Activated CD8-positive, alpha-beta T cell treated with anti-CD3 and anti-CD28 coated beads, Interleukin-2, amount 10 ng/mL, durations not matched to agents 7 days and 5 days (primary cell): ENCODE measurements at places on chromosomes 4 and X.

DNA sequence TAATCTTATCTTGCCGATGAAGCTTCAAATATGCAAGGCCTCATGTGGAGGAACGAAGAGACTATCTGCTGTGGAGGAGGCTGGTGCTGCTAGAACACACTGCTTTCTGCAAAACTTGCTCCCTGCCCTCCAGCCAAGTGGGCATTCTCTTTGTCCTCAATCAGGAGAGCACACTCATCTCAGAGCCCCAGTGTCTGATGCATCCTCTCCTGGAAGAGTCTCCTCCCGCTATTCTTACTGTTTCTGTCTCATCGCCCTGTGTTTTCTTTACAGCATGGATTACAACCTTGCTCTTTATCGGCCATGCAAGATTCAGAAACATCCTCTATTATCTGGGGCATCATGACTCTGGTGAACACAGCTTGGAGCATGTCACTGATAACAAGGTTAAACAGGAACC is 68.2 kb upstream of the MTNR1A start:
- no peak for DNase-seq

- DNase-seq: no peak
These were observed 46.1 kb downstream of the MBNL3 start for GRCh38 chrX:132442691-132443090.

DNA sequence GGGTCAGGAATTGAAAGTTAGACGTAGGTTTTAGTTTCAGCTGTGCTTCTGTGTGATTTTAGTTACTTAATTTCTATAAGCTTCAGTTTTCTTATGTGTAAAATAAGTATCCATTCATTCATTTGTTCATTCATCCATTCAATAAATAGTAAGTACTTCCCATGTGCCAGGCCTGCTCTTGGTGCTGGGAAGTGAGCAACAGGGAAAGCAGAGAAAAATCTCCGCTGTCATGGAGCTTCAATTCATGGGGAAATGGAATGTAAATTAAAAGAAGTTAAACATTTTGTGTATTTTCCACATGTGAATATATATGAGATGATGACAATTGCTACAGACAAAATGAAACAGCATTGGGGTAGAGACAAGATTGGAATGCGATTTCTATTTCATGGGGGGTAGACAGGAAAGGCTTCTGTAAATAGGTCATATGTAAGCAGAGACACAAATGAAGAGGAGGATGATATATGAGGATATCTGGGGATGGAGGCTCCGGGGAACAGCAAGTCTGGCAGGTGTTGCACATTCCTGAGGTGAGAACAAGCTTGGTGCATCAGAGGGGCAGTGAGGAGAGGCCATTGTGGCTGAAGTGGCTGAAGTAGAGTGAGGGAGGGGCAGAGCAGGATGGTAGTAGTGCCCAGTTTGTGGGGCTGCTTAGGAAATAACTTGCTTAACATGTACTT is 66.2 kb downstream of the FHIP1A start:
- DNase-seq: no peak

GRCh38 chr4:85864259-85865205 is 389.6 kb downstream of the ARHGAP24 start:
- DNase-seq: no peak

- no peak for DNase-seq
These were observed 150.5 kb downstream of the ARSF start for GRCh38 chrX:3191796-3192195.

GRCh38 chrX:6227453-6227835 is 1.2 kb downstream of the NLGN4X start:
- DNase-seq: no peak

GRCh38 chrX:3317191-3317718 is 29.2 kb downstream of the MXRA5 start:
- no peak for DNase-seq

DNA sequence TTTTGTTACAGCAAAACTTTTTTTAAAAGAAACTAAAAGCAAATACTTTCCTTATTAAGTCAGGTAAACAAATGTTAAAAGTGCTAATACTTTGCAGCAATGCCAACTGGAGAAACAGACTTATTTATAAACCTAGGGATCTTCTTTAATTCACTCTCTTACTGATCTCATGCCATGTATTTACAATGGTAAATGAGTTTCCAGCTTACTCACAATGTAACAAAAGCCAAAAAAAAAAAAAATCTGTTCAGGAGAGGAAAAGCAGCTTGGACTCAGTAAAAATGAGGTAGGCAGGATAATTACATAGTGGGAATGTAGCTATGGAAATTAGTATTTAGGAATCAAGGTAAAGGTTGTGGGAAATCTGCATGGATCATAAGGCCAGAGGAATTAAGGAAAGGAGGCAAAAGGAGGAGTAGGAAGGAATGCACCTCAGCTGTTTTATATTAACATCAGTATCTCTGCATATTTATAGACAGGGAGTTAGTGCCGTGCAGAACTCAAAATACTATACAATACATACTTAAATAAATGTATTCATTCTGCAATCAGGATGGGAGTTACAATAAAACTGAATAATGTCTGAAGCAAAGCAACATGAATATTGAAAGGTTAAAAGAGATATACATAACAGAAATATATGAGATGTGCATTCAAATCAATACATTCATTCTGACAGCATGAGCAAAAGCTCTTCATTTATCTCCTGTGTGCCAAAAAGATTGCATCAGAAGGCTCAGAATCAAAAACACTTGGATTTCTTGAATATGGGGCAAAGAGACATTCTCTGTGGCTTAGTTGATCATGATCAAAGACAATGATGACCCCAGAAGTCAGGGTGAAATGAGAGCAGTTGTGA is 57.9 kb upstream of the ETNPPL start:
- DNase-seq: no peak

- DNase-seq: no peak
These were observed 71.0 kb downstream of the UCHL1 start for GRCh38 chr4:41327770-41328169.

DNA sequence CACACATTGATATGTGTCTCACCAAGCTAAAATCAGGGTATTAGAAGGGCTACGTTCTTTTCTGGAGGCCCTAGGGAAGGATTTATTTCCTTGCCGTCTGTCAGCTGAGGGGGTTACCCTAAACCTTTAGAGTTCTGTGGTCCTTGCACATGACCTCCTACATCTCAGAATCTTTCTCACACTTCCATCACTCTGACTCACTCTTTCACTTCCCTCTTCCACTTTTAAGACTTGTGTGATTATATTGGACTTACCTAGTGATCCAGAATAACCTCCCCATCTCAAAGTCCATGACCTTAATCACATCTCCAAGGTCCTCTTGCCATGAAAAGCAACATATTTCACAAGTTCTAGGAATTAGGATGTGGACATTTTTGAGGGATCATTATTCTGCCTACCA is 53.6 kb upstream of the FUNDC1 start:
- DNase-seq: no peak

DNA sequence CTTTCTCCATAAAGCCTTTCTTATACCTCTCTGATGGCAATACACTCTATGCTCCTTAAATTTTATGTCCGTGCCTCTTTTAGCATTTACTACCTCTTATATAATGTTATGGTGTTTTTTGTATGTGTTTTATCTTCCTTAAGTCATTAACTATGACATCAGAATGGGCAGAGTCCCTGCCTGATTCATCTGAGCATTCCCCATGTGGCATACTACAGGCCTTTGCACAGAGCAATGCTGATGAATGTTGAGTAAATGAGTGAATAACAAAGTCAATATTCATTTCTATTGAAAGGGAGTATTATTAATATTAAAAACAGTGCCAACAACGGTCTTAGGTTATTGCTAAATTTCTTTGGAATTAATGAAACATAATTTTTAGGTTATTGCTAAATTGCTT is 18.8 kb upstream of the RPS6KA3 start:
- DNase-seq: no peak

DNA sequence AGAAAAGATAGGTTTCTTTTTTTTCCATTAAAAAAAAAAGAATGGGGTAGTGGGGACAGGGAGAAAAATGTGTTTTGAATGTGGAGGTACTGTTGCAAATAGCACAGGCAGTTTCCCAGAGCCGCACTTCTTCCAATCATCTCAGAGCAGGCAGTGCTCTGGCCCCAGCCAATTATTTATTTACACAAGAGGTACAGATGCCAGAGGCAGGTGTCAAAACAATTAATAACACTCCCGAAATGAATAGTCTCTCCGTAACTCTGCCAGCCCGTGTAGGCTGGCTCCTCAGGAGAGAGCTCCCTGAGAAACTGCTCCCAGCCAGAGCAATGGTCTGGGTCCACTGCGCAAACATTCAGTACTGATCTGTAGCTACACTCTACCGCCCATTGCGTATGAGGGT is 130.8 kb upstream of the IL1RAPL2 start:
- DNase-seq: no peak

- no peak for DNase-seq
These were observed 358.9 kb downstream of the FBXO8 start for GRCh38 chr4:173924561-173924960.

GRCh38 chr4:89753601-89754066 is 83.3 kb downstream of the SNCA start:
- no peak for DNase-seq

DNA sequence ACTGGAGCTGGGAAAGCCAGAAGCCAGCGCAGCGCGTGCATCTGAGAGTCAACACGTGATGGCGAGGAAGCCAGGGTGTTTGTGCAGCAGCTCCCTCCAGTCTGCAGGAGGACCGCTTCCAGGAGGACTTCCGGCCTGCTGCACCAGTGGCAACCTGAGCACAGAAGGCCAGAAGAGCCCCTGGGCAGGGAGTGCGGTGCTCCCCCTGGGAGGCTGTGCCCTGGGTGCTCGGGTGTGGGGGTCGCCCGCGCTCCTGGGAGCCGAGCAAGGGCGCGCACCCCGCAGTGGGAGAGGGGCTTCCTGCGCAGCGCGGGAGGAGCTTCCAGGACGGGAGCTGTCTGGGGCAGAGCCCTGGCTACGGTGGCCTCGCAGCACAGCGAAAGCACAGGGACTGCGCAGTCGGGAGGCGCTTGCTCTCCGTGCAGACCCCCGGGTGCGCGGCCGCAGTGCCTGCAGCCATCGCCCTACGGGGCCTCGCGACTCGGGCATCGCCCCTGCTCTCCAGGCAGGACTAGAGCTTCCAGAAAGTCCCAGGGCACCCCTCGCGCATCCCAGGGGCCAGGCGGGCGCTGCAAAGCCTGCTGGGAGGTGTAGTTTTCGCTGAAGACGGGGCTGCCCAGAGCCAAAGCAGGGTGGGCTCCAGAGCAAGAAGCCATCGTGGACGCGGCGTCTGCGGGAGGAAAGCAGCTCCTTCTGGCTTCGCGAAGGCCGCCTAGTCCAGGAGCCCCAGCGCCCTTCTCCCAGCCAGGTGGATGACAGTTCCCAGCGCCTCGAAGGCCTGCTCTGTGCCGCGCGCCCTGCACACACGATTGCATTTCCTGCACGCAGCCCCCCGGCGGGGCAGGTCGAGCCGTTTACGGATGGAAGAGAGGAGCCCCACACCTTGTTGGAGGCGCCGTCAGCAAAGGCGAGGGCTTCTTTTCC is 24.1 kb upstream of the WFS1 start:
- no peak for DNase-seq

DNA sequence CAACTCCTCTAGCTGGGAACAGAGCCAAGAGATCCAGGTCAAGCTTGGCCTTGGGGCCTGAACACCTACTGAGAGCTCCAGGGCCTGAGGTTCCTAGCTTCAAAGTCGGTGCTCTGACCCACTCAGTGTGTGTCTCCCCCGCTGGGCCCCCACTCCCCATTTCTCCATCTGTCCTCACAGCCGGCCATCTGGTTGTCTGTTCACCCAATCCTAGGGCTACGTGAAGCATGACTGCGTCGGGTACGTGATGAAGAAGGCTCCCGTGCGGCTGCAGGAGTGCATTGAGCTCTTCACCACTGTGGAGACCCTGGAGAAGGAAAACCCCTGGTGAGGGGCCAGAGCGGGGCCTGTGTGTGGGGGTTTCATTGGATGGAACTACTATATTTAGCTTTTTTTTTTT is 12.3 kb downstream of the USP11 start:
- no peak for DNase-seq

- no peak for DNase-seq
These were observed 460.8 kb downstream of the SLITRK2 start for GRCh38 chrX:146278381-146278780.

- no peak for DNase-seq
These were observed 188.1 kb upstream of the BCOR start for GRCh38 chrX:40285876-40286275.

GRCh38 chrX:34619920-34620319 is 37.2 kb downstream of the TMEM47 start:
- no peak for DNase-seq

GRCh38 chr4:10020871-10021652 is at the start of gene SLC2A9:
TSS of gene SLC2A9 (minus strand) at chr4:10021497. CDS start at chr4:10021429, 68 bp downstream.
- no peak for DNase-seq

- DNase-seq: peak; percentile 27
These were observed 103.7 kb downstream of the SORCS2 start for GRCh38 chr4:7295911-7296660.

- DNase-seq: no peak
These were observed 78.8 kb downstream of the COQ2 start for GRCh38 chr4:83205760-83206159.

GRCh38 chr4:54539500-54540029 is 118.2 kb upstream of the KIT start:
- DNase-seq: no peak

- no peak for DNase-seq
These were observed 123.5 kb upstream of the BMPR1B start for GRCh38 chr4:94634271-94634670.

DNA sequence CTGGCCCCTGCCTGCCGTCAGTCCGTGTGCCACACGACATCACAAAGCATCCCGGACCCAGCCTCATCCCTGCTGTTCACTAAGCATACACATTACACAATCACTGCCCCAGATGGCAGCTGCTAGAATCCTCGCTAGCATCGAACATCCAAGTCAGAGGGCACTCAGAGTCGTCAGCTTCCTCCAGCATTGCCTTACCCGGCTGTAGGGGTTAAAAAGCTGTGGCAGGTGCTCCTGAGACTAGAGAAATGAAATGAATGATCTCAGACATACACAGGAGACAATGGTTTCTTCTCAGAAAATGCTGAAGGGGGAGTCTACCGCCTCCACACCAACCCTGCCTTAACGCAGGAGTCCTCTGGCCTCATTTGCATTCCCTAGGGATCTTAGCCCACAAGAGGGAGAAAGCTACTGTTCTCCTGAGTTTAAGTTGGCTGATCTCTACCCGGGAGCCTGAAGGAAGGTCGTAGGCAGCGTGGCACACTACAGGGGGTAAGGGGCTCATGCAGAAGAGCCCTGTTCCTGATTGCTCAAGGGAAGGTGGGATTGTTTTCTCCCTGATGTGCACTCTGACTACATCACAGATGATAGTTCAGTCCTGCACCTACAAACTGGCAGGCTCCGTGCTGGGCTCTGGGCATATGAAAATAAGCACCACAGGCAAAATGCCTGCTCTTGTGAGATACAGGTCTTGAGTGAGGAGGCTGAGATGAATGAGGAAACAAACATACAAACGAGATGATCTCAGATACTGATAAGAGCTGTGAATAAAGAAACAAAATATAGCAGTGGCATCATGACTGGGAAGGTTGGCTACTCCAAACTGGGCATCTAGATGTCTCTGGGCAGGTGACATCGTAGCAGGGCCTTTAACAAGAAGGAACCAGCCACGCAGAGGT is 2.6 kb upstream of the KIAA0232 start:
- DNase-seq: no peak
